Thoracic aorta endothelial cell (primary cell): ENCODE measurements at places on chromosomes 1 and 21. TPM values are rescaled to one million over a fixed set of nuclear protein-coding genes. Genes with fewer than 3 reads are reported as not detected.

The NCMAP gene
- not detected in 2 replicates for total RNA-seq

The DNALI1 gene
- total RNA-seq: 2.5 and 2.9 TPM in 2 replicates

The DISP3 gene
- 0.07 and 0.13 TPM in 2 replicates for total RNA-seq

The STX12 gene
- total RNA-seq: 138 and 152 TPM in 2 replicates

The S100A7A gene
- not detected in 2 replicates for total RNA-seq

The ATG4C gene
- total RNA-seq: 10.8 and 11.6 TPM in 2 replicates

The TMEM125 gene
- not detected in 2 replicates for total RNA-seq

The LCE1E gene
- total RNA-seq: not detected in 2 replicates

The TINAGL1 gene
- 329 and 456 TPM in 2 replicates for total RNA-seq

The ABCG1 gene
- total RNA-seq: 17.7 and 19.0 TPM in 2 replicates

The LMOD1 gene
- total RNA-seq: not detected in 2 replicates

The LCK gene
- total RNA-seq: 0.13 TPM in 1 of 2 replicates, not detected in the other

The RIMS3 gene
- 0.13 and 0.22 TPM in 2 replicates for total RNA-seq

The GPR37L1 gene
- not detected in 2 replicates for total RNA-seq

The OR2T33 gene
- 0.13 TPM in 1 of 2 replicates, not detected in the other for total RNA-seq

The ILDR2 gene
- total RNA-seq: 0.14 TPM in 1 of 2 replicates, not detected in the other

The CENPL gene
- 26.6 and 35.8 TPM in 2 replicates for total RNA-seq

The MATN1 gene
- under 0.01 and 0.13 TPM in 2 replicates for total RNA-seq

The TRIM63 gene
- not detected in 2 replicates for total RNA-seq

The SH2D1B gene
- total RNA-seq: 0.07 TPM in 1 of 2 replicates, not detected in the other

The ARPC5 gene
- 248 and 298 TPM in 2 replicates for total RNA-seq

The SPRR2B gene
- not detected in 2 replicates for total RNA-seq

The MYBPHL gene
- not detected in 2 replicates for total RNA-seq

The SERPINC1 gene
- total RNA-seq: not detected in 2 replicates

The C21orf58 gene
- 9.7 and 15.4 TPM in 2 replicates for total RNA-seq

The TNFSF4 gene
- 33.5 and 90.3 TPM in 2 replicates for total RNA-seq

The KCNJ15 gene
- total RNA-seq: 0.13 and 0.50 TPM in 2 replicates

The RABIF gene
- 10.1 and 10.5 TPM in 2 replicates for total RNA-seq

The PLA2G2F gene
- not detected in 2 replicates for total RNA-seq

The LY9 gene
- not detected in 2 replicates for total RNA-seq

The BSND gene
- not detected in 2 replicates for total RNA-seq

The LRRC53 gene
- total RNA-seq: not detected in 2 replicates

The FCN3 gene
- 0.14 TPM in 1 of 2 replicates, not detected in the other for total RNA-seq

The AADACL3 gene
- not detected in 2 replicates for total RNA-seq

The NPR1 gene
- total RNA-seq: 3.7 and 7.8 TPM in 2 replicates

The SOAT1 gene
- 28.1 and 44.8 TPM in 2 replicates for total RNA-seq

The C1orf74 gene
- total RNA-seq: 3.2 and 4.6 TPM in 2 replicates

The TRABD2B gene
- not detected in 2 replicates for total RNA-seq

The ANGPTL3 gene
- 0.07 TPM in 1 of 2 replicates, not detected in the other for total RNA-seq

The FCGR3B gene
- total RNA-seq: not detected in 2 replicates

The C8B gene
- not detected in 2 replicates for total RNA-seq

The FCRL5 gene
- total RNA-seq: not detected in 2 replicates

The ERICH3 gene
- not detected in 2 replicates for total RNA-seq

The CCT8 gene
- 368 and 416 TPM in 2 replicates for total RNA-seq

The TRMT1L gene
- total RNA-seq: 19.9 and 29.6 TPM in 2 replicates
